ENCODE measurements at places on chromosomes 6 and 20. TPM values are rescaled to one million over a fixed set of nuclear protein-coding genes. Genes with fewer than 3 reads are reported as not detected.

- DNase-seq: no peak
Measured at GRCh38 chr6:79079561-79080041, 1.5 kb upstream of the PHIP start.

The SAMD3 gene
- 0.69 TPM for total RNA-seq

The KHDRBS2 gene
- 9.7 TPM for total RNA-seq

DNA sequence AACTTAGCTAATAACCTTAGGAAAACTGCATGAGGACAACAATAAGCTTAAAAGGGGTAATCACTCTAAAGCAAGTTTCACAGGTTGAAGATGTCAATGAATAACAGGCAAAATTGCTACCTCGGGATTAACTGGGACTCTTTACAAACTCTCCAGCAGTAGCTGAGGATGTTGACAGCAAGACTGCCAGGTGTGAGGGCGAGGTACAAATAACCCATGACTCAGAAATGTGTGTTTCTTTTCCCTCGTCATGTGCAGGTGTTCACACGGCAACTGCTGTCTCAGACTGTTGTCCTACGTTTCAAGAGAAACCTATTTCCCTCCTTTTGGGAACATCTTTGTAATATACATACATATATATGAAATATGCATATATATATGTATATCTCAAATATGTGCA lies 15.9 kb downstream of the BCAS1 start:
- DNase-seq: no peak

The KCNK5 gene
- 2.3 TPM for total RNA-seq

The TMEM151B gene
- 3.5 TPM for total RNA-seq

The LGSN gene
- total RNA-seq: not detected

DNA sequence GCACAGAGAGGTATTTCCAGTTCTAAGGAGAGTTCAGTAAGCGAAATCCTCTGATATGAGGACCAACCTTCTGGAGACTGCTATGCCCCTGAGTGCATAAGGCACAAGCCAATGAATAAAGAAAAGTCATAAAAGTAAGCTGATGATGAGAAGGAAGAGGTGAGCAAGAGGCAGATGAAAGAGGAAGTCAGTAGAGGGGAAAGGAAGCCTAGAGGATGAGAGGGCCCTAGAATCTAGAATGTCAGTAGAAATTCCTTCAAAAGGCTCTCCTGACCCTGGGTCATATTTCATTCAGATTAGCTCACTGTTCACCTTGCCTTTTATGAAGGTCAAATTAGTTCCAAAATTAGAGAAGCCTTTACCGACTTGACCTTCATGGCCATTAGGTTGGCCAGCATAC lies 209.2 kb downstream of the CD83 start:
- DNase-seq: no peak

GRCh38 chr20:25039697-25040437 lies 18.1 kb downstream of the ACSS1 start:
- DNase-seq: no peak

DNA sequence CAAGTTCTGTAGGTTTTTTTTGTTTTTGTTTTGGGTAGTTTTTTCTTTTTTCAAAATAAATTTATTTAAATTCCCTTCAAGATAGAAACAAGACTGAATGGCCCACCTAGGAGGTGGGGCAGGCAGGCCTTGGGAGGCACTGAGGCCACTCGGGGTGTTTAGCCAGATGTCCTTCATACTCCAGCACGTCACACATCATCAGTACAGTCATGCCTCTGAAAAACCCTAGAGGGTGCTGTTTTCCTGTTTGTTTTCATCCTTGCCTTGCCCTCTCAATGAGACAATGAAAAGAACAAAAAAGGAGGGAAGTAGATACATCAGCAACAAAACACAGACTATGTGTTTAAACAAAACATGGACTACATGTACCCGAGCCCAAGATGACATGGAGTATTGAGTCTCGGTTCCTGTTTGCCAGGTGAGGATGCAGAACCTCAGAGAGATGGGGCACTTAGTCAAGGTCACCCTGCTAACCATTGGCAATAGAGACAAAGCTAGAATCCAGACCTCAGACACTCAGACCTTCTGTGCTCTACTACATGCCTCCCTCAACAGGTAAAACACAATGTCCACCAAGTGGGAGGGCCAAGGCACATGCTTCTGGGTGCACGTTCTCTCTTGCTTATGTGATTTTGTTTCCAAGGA lies 26.8 kb upstream of the CLIC5 start:
- no peak for DNase-seq

DNA sequence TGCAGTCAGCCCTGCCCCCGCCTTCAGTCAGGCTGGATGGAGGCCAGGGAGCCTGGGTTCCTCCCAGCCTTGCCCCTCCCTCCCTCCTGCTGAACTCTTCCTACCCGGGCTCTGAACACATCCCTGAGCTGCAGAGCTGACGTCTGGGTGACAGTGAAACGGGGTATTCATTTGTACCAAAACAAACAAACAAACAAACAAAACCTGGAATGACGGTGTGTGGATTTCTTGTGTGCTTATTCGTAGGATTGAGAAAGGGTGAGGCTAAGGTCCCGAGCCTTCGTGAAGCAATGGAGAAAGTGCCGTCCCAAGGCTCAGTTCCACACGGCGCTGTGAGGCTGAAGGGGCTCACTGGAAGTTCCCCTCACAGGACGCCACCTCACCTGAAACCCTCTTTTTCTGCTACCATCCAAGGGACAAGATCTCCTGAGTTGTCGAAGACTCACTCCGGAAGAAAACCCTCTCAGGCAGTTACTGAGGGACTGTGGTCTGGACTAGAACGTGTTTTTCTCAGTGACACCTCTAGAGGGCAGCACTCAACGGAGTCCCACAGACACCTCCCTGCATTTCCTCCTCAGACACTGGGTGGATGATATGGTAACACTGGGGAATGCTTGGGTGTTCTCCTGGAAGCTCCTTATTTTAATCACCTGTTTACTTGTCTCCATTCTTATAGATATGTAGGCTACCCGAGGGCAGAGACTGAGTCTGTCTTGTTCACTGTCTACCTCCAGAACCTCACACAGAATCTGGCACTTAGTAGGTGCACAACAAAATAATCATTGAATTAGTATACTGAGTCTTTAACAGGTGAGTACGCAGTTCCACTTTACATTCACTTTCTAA lies 27.3 kb downstream of the GSTA3 start:
- DNase-seq: peak; percentile 48

DNA sequence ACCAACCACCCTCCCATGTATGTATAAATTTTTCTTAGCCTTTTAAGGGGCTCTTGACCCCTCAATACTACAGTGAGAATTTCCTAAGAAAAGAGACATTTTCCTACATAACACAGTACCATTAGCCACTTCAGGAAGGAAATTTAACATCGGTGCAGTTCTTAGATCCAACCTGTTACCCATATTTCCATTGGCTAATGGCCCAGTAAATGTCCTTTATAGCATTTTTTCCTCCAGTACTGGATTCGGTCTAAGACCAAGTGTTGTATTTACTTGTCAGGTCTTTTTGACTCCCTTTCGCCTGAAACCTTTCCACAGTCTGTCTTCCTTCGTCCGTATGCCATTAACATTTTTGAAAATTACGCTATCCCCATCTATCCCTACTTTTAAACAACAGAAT lies 173.4 kb upstream of the PMEPA1 start:
- DNase-seq: no peak

DNA sequence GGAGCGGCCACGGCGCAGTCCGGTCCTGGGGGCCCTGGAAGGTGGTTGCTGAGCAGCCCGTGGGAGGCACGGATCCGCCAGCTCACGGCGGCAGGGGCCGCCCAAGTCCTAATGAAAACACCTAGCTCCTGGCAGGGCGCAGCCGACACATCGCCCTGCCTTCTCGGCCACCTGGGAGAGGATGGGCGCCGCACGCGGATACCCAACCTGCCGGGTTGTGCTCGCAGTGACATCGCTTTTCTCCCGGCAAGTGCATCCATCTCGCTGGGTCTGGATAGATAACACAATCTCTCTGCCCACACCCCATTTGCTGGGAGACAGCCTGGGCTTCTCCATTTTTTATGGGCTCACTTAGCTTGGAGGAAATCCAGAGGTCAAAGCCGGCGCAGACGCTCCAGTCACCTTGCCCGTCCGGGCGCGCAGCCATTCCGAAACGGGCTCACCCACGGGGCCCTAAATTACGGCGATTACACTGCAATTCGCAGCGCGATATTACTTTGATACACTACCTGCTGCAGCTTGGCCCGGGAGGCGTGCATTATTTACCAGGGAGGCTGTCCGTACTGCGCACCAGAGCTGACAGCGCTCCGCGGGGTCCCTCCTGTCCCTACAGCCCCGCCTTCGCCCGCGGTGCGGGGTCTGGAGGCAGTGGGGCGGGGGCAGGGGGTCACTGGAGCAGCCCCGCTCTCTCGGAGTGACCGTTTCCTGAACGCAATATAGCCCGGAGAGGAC lies 36.2 kb upstream of the CCDC167 start:
- no peak for DNase-seq

- no peak for DNase-seq
Measured at GRCh38 chr6:89270951-89271721, 44.0 kb downstream of the GABRR2 start.

The C4B gene
- 6.6 TPM for total RNA-seq

The OVOL2 gene
- total RNA-seq: 5.4 TPM

The HIVEP2 gene
- 9.7 TPM for total RNA-seq

The FAM209B gene
- not detected for total RNA-seq

GRCh38 chr20:1154226-1154625 lies 30.6 kb downstream of the TMEM74B start:
- DNase-seq: no peak

The MUC22 gene
- total RNA-seq: not detected

GRCh38 chr6:3867641-3868502 lies 18.7 kb downstream of the FAM50B start:
- DNase-seq: no peak

GRCh38 chr20:36093025-36093803 lies 61.3 kb upstream of the EPB41L1 start:
- DNase-seq: no peak

GRCh38 chr6:109093732-109094415 lies 772 bp downstream of the SESN1 start:
- DNase-seq: no peak

GRCh38 chr20:57091748-57092111 lies 174.7 kb downstream of the BMP7 start:
- DNase-seq: no peak

The OR2J3 gene
- not detected for total RNA-seq

The TSHZ2 gene
- total RNA-seq: 22.9 TPM

GRCh38 chr6:52227495-52227894 lies 16.8 kb downstream of the IL17F start:
- no peak for DNase-seq

DNA sequence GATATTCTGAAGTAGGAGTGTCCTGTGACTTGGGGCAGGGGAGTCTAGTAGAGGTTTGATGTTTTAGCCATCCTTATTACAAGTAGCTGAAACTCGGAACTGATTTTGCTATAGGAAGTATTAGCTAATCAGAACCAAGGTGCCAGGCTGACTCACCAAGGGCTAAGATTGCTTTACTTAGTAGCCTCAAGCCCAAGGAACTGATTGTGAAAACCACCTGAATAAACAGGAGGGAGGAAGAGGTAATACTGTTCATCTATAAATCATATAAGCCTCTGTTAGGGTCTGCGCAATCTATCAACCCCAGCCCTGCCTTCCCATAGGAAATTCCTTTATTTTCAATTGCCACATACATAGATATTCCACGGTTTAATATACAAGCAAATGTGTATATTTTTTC lies 54.4 kb downstream of the GNAS start:
- no peak for DNase-seq

- no peak for DNase-seq
Measured at GRCh38 chr6:136226674-136227377, 23.3 kb downstream of the MTFR2 start.

GRCh38 chr20:22686097-22686496 lies 101.7 kb upstream of the FOXA2 start:
- DNase-seq: no peak

GRCh38 chr6:8872589-8872988 lies 437.2 kb upstream of the SLC35B3 start:
- DNase-seq: no peak

DNA sequence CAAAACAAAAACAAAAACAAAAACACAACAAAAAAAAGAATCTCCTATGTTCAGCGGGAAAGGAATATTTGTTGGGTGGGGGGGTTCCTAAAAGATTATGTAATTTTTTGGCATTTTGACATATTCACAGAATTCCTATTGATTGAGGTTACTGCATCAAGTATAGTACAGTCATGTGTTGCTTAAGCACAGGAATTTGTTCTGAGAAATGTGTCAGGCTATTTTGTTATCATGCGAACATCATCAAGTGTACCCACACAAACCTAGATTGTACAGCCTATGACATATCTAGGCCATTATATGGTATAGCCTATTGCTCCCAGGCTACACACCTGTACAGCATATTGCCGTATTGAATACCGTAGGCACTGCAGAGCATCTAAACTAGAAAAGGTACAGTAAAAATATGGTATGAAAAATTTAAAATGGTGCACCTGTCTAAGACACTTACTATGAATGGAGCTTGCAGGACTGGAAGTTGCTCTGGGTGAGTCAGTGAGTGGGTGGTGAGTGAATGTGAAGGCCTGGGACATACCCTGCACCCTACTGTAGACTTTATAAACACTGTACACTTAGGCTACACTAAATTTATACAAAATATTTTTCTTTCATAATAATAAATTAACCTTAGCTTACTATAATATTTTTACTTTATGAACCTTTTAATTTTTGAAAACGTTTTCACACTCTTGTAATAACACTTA lies 110.6 kb downstream of the CDKAL1 start:
- DNase-seq: no peak

- DNase-seq: no peak
Measured at GRCh38 chr6:160051390-160051789, 70.2 kb upstream of the SLC22A1 start.

The SPAG4 gene
- total RNA-seq: 1.1 TPM

The RAD21L1 gene
- not detected for total RNA-seq

DNA sequence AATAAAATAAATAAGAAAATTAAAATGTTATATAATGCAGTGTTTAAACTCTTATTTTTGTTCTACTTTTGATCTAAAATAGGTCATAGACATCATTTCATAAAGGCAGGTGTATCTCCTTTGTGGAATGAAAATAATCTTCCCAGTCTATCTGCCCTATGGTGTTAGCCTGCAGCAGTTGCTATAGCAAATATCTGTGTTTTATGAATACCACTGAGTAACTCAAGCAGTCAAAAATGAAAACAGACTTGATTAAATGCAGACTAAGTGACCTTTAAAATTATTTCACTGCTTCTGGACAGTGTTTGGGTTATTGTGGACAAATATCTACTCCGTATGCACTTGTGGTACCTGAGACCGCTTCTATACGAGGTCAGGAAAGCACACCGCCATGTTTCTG lies 11.8 kb downstream of the HTR1B start:
- no peak for DNase-seq

The FAM217A gene
- total RNA-seq: 0.13 TPM
